Colonic mucosa (tissue), 4 donors: ENCODE measurements at places on chromosomes 6 and 20. TPM values are rescaled to one million over a fixed set of nuclear protein-coding genes. Genes with fewer than 3 reads are reported as not detected.

- DNase-seq = no peak
Measured at GRCh38 chr6:35474131-35474941, 6.1 kb downstream of the RPL10A start.

- no peak for DNase-seq
Measured at GRCh38 chr6:13417431-13417830, 70.0 kb downstream of the GFOD1 start.

DNA sequence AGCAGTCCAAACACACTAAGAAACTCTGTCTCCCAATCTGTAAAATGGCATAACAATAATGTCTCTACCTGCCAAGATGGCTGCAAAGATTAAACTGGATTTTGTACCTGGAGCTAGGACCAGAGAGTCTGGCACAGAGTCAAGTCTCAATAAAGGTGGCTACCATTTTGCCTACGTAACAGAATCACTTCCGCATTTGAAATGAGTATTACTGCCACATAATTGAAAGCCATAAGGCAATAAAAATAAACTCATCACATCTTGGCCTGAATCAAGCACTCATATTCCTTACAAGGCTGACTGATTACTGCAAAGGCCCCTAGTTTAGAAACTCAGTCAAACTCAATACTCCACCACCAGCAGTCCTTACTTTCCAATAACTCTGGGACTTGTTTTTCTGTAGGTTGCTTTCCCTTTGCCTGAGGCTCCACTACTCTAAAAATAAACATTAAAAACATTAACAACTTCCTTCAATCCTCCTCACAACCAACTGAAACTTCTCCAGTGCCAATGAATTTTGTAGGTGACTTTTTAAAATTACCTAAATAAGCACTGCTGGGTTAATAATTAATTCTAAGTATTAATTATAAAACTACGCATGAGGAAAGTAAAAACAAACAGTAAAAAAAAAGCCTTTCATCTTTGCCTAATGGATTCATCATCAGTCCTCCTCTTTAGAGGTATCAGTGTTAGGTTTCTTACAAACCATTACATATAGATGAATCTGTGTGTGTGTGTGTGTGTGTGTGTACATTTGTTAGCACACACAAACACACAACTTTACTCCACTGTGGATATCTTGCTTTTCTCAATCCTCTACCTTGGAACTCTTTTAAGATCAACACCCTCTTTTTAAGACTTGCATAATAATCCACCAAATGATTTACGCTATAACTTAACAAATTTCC is 3.7 kb downstream of the KIF16B start:
- peak; percentile 68 for DNase-seq

DNA sequence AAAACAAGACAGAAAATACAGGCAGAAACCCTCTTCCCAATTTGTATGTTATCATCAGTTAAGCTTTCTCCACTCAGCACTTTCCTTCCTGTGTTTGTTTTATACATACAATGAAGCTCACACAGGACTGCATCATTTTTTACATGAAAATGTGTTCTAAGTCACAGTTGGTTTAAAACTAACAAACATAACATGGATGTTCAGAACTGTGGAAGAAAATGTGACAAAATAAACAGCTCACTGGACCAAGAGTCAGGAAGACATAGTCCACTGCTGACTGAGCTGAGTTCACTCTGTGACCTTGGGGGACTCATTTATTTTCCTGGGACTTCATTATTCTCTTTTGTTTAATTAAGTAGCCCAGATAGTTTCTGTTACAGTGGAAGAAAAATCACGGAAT is 331.5 kb downstream of the SYNE1 start:
- no peak for DNase-seq

- no peak for DNase-seq
Measured at GRCh38 chr6:46901882-46902314, 19.8 kb downstream of the ADGRF5 start.

Gene MOG
- not detected for total RNA-seq

Gene MUC21
- not detected for total RNA-seq

Gene FNDC1
- 1.1 TPM for total RNA-seq

DNA sequence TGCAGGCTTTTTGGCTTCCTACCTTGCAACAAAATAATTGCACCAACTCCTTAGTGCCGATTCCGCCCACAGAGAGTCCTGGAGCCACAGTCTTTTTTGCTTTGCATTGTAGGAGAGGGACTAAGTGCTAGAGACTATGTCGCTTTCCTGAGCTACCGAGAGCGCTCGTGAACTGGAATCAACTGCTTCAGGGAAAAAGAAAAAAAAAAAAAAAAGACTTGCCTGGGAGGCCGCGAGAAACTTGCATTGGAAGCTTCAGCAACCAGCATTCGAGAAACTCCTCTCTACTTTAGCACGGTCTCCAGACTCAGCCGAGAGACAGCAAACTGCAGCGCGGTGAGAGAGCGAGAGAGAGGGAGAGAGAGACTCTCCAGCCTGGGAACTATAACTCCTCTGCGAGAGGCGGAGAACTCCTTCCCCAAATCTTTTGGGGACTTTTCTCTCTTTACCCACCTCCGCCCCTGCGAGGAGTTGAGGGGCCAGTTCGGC is 420 bp downstream of the SOX4 start:
- DNase-seq = peak; percentile 44

Gene ADGB
- 0.57 TPM for total RNA-seq

Gene VWA7
- 6.1 TPM for total RNA-seq

GRCh38 chr6:54134935-54135334 is 23.7 kb downstream of the MLIP start:
- no peak for DNase-seq

GRCh38 chr6:90192857-90193256 is 103.8 kb downstream of the BACH2 start:
- no peak for DNase-seq

DNA sequence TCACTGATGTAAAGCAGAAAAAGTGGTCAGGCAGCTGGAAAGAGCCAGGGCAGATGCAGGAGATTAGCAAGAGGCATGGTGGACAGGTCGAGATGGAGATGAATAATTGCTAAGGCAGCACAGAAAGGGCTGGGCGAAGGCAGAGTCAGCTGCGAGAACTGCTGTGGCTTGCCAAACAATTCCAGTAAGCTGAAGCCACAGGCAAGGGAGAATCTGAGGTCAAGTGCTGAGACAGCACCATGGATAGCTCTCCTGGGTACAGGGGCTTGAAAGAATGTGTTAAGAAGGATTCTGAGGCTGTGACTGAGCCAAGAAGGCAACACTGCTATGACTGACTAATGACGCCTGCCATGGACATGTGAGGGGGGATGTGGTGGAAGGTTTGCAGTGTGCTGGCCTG is 220.8 kb upstream of the FOXA2 start:
- DNase-seq = no peak

DNA sequence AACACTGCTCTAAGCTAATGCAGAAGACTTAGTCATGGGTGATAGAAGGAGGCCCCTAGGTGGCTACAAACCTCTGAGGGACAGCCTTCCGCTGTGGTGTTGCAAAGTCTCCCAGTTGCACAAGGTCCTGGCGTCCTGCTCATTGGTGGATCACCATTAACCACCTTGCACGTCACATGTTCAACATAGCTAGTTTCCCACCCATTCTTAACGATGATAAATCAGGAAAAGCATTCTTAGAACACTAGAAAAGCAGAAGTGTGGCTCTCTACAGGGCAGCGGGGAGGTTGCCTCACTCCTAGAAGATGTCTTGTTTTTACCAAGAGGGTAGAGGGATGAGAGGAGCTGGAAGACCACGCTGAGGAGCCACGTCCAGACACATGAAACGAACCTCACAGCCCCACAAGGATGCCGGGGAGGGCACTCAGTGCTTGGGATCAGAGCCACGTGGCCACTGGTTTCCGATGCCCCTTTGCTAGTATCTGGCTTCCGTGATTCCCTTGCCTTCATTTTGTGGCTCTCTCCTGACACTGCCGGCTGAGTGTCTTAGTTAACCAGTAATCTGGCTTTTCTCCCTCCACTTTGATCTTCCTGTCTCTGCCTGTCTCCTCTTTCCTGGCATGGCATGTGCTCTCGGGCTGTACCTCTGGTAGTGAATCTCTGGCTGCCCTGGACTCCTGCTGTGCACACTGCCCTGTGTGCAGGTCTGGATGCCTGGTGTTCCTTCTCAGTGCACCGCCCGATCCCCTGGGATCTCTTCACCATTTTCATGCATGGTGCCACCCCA is 91.4 kb upstream of the NEDD9 start:
- DNase-seq = no peak

Gene ZKSCAN3
- 4.9 TPM for total RNA-seq

DNA sequence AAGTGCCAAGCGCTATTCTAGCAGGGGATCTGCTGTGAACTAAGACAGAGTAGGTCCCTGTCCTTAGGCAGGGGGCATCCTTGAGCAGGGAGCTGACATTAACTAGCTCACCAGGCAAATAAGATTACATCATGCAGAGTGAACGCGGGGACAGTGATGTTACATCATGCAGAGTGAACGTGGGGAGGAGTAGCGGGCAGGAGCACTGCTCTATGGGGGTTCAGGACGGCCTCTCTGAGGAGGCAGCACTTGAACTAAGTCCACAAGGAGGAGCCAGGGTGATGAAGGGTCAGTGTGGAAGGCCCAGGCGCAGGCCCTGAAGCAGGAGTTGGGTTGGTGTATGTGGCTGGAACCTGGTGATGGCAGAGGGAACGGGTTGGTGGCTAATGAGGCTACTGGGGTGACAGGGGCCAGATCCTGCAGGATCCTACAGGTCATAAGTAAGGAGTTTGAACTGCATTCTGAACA is 38.7 kb downstream of the KAT14 start:
- no peak for DNase-seq

DNA sequence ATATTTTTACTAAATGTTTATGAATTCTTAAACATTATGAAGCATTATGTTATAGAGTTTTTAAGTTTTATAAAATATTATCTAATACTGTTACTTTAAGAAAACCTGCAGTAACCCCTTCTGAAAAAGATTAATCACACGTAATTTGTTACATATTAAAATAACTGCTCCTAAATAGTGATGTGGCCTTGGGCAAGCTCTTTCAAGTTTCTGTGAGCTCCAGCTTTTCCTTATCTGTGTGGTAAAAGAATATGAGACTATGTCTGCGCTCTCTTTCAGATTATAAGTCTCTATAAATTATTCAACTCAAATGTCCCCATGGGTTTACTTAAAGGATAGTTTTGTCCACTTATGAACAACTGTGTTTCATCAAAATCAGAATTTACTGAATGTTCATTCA is 31.9 kb downstream of the HLA-DMB start:
- no peak for DNase-seq

Gene C6orf132
- total RNA-seq = 35.1 TPM

Gene PLN
- total RNA-seq = 1.3 TPM

Gene TXLNB
- 0.29 TPM for total RNA-seq

DNA sequence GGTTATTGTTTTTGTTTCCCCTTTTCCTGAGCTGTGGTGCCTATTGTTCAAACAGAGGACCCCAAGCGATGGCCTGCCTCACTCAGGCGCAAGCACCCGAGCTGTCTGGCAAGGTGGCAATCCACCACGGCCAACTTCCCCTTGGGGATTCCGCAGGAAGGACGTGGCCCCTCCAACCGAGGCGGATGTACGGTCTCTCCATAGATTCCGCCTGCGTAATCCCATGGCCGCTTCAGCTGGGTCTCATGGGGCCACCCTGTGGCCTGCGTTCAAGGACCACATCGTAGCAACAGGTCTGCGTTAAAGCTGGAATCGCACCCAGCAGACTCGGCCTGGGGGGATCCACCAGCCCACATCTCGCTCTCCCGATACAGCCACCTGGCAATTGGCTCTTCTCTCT is 79.9 kb downstream of the CEBPB start:
- DNase-seq = no peak

- no peak for DNase-seq
Measured at GRCh38 chr6:49733680-49734079, 10.5 kb downstream of the CRISP3 start.

DNA sequence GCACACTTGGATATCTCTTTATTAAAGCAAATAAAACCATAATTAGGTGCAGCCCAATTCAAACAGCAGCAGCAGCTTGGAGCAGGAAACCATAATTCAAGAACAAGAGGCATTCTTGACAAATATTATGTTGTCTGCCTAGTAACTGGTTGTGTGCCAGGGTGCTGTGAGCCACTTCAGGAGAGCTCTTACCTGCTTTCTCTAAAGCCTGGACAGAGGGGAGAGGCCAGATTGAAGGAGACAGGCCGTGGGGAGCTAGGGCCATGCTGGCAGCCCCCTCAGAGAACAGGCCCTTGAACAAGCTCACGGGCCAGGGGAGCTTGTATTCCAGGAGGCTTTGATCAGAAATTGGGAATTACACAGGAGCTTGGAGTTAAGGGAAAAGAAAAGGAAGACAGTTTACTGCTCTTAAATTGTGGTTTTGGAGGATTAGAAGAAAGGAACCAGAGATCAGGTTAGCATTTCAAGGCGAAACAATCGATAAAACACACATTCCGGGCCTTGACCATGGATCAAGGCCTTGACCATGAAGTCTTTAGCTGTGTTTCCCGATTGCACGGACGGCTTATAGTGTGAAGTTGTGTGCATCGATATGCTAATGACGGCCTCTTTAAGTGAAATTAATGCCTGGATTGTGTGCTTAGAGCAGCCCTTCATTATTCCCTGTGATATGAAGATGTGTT is 69.8 kb upstream of the NKX2-2 start:
- DNase-seq = no peak

DNA sequence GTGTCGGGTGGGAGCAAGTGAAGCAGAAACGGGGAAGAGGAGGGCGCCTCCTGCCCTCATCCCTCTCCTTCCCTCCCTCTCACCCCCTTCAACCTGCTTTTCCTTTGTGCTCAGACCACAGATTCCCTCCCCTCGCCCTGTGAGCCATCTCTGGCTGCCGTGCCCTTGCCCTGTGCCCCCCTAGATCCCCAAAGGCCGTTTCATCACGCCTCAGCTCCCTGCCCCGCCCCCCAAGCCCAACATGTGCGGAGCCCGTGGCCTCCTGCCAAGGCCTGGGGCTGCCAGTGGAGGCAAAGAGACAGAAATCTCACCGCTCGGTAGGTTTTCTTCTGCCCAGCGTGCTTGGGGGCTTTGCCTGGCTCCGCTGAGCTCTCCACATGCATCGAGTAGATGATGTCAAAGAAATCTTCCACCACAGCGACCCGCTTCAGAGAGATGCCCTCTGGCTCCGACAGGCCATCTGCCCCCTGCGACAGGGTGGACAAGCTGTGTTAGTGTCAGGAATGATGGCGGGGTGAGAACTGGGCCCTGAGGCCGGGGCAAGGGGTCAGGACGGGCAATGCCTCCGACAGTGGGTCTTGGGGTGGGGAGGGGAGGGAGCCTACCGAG is 57.6 kb downstream of the NOL4L start:
- DNase-seq = no peak

DNA sequence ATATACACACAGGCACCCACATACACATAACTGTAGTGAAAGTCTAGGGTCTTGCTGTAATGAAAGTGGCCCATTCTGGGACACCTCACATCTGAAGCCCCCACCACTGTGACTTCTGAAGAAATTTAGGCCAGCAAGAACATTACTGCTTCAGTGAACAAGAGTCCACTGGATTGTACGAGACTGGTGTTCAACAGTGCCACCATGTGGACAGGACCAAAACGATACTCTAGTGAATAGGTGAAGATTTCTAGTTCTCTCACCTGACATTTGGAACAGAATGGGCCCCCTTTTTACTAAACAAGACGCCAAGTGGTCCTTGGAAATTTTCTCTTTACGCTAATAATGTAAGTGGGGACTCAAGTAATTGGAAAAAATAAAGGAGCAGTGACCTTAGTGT is 156.9 kb downstream of the MAFB start:
- DNase-seq = no peak

Gene BCAS1
- total RNA-seq = 67.9 TPM
